SJSA1 (cell line): ENCODE measurements at places on chromosomes 1 and 21. TPM values are rescaled to one million over a fixed set of nuclear protein-coding genes. Genes with fewer than 3 reads are reported as not detected.
A peak's percentile ranks its signal among the peaks of the same experiment; 100 is the strongest.

DNA sequence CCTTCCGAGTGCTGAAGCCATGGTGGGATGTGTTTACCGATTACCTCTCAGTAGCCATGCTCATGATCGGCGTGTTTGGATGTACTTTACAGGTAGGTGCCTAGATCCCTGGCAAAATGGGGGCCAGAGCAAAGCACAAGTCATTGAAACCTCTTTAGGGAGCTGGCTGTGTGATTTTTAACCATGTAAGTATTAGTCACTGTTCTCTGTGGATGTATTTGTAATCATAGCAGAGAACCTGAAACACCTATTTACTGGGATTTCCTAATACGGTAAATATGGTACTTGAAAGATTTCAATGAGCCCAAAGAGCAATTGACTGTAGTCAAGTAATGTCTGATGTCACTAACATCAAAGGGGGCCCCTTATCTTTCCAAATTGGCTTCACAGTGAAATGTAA, 53.6 kb downstream of the LRRC8C start:
- peaks cover 3% of the 10 kb centered on the region; the same call in 1 of the 2 replicates for H3K4me1 ChIP-seq
- no peak for DNase-seq
- H3K4me3 ChIP-seq = no peak overlapping the region
- no peak overlapping the region for H3K27ac ChIP-seq

DNA sequence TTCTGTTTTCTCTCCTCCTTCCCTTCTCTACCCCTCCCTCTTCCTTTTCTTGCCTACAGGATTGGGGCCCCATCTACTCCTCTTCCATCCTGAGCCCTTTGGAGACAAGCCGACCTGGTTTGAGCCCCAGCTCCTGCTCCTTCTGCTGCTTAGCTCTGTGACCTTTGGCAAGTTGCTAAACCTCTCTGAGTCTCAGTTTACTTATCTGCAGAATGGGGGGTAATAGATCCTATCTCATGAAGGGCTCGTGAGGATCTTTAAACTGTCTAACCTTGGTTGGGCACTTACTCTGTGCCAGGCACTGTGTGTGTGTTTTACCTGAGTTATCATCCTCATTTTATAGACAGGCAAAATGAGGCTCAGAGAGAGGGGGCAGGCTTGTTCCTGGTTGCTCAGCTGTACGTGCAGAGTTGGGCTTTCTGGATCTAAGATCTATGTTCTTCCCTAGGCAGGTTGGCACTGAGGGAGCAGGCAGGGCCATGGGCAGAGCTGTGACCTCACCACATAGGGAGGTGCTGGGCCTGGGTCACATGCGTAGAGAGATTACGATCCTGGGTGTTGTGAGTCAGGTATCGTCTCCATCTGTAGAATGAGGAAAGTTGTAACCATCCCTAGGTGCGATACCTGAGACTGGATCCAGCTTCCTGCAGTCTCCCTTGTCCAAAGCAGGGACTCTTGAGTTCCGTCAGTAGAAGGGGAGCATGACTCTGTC, 58.5 kb downstream of the FOXO6 start:
- no peak overlapping the region for H3K4me3 ChIP-seq
- no peaks in the 10 kb centered on the region for H3K36me3 ChIP-seq
- peaks cover 15% of the 10 kb centered on the region for H3K4me1 ChIP-seq
- no peak for DNase-seq
- no peaks in the 10 kb centered on the region for H3K27me3 ChIP-seq
- H3K27ac ChIP-seq = peak overlapping the region; percentile 72; the same call in 1 of the 2 replicates

GRCh38 chr21:42614811-42615351, 38.5 kb upstream of the PDE9A start:
- peaks cover 15% of the 10 kb centered on the region; the same call in 1 of the 2 replicates for H3K27me3 ChIP-seq
- no peaks in the 10 kb centered on the region for H3K36me3 ChIP-seq
- H3K4me3 ChIP-seq = no peak overlapping the region
- no peak for DNase-seq

Gene GNL2
- 69.5 and 71.1 TPM in 2 replicates for total RNA-seq

Gene SRP9
- 735 and 762 TPM in 2 replicates for total RNA-seq

GRCh38 chr21:31866077-31866511, 6.7 kb upstream of the HUNK start:
- H3K27ac ChIP-seq = no peak overlapping the region
- H3K4me1 ChIP-seq = no peaks in the 10 kb centered on the region
- DNase-seq = peak; percentile 79
- no peaks in the 10 kb centered on the region for H3K27me3 ChIP-seq

- H3K4me1 ChIP-seq = no peaks in the 10 kb centered on the region
- no peak overlapping the region for H3K27ac ChIP-seq
- no peak for DNase-seq
- 0 out of 2 replicates have a peak, but pooled peaks cover 3% of the 10 kb centered on the region for H3K27me3 ChIP-seq
- H3K4me3 ChIP-seq = no peak overlapping the region
These were observed 542.1 kb downstream of the COL11A1 start for GRCh38 chr1:102566182-102566581.

GRCh38 chr1:1073743-1074587, at the start of gene RNF223:
RNF223 (minus strand) TSS chr1:1074306; CDS start chr1:1072566, 1,740 bp downstream.
- H3K27me3 ChIP-seq = peaks cover 48% of the 10 kb centered on the region
- no peaks in the 10 kb centered on the region for H3K36me3 ChIP-seq
- H3K4me1 ChIP-seq = peaks cover 6% of the 10 kb centered on the region
- H3K27ac ChIP-seq = no peak within 1 kb of the TSS
- H3K4me3 ChIP-seq = no peak within 1 kb of the TSS

Gene ZNF593OS
- total RNA-seq = 0.24 TPM in 1 of 2 replicates, not detected in the other

GRCh38 chr1:201456499-201457309, 12.3 kb downstream of the PHLDA3 start:
- no peaks in the 10 kb centered on the region for H3K36me3 ChIP-seq
- H3K27ac ChIP-seq = peak overlapping the region; percentile 78
- no peaks in the 10 kb centered on the region for H3K27me3 ChIP-seq
- no peak overlapping the region for H3K4me3 ChIP-seq
- H3K4me1 ChIP-seq = peaks cover 52% of the 10 kb centered on the region

DNA sequence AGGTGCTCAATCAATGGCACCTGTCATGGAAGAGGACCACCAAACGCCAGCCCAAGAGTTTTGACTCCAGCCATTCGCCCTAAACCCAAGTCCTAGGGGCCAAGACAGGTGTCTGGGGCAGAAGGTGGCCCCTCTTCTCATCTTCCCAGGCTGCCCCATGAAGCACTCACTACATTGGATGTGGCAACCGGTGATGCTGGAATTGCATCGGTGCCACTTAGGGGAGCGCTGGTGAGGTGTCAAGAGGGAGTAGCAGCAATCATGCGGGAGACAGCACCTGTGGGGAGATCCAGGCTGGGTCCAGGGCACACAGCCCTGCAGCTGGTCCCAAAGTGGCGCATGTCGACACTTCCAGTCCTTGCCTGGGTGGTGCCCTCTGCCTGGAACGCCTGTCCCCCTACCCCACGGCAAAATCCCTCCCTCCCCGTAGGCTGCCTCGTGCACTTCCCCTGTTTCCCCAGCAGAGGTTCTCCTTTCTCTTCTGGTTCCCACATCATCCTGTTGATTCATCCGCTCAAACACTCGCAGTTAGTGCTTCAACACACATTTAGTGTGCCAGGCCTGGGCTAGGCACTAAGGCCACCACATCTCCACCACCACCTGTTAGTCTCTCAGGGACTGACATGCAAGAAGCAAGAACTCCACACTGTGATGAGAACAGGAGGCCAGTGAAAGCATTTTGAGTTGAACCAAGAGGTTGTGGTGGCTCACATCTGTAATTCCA, 18.5 kb downstream of the PLA2G2D start:
- no peak overlapping the region for H3K27ac ChIP-seq
- H3K27me3 ChIP-seq = no peaks in the 10 kb centered on the region
- no peak for DNase-seq
- no peak overlapping the region for H3K4me3 ChIP-seq
- H3K4me1 ChIP-seq = no peaks in the 10 kb centered on the region

Gene MAN1C1
- total RNA-seq = not detected in 2 replicates

GRCh38 chr1:95583661-95584210, 349.7 kb downstream of the RWDD3 start:
- H3K4me1 ChIP-seq = peaks cover 2% of the 10 kb centered on the region
- no peaks in the 10 kb centered on the region for H3K27me3 ChIP-seq
- DNase-seq = no peak
- H3K27ac ChIP-seq = no peak overlapping the region
- H3K4me3 ChIP-seq = no peak overlapping the region

GRCh38 chr1:169906938-169907337, 13.2 kb upstream of the SCYL3 start:
- no peak for DNase-seq
- H3K27ac ChIP-seq = no peak overlapping the region
- no peak overlapping the region for H3K4me3 ChIP-seq
- no peaks in the 10 kb centered on the region for H3K36me3 ChIP-seq
- H3K4me1 ChIP-seq = no peaks in the 10 kb centered on the region

GRCh38 chr1:51605961-51606723, 10.8 kb upstream of the OSBPL9 start:
- H3K36me3 ChIP-seq = no peaks in the 10 kb centered on the region
- H3K27me3 ChIP-seq = no peaks in the 10 kb centered on the region
- H3K4me3 ChIP-seq = no peak overlapping the region
- H3K27ac ChIP-seq = no peak overlapping the region

Gene NCMAP
- 0.05 TPM in 1 of 2 replicates, not detected in the other for total RNA-seq

GRCh38 chr1:86365896-86366295, 30.2 kb downstream of the ODF2L start:
- DNase-seq = no peak
- no peaks in the 10 kb centered on the region for H3K36me3 ChIP-seq
- H3K27ac ChIP-seq = no peak overlapping the region
- H3K27me3 ChIP-seq = no peaks in the 10 kb centered on the region

DNA sequence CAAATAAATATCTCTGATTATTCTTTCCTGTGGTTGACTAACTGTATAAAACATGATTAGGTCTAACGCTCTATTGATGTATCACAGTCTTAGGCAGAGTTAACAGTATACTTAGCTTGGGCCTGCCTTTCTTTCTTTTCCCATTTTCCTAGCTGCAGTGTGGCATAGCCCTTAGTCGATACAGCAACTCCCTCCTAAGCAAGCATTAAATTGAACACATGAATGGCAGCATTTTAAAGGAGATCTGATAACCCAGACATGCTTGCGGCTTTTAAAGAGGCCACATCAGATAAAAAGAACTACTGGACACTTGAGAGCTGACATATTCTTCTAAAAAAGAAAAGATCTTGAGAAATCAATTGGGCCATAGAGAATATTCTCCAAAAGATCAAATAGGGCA, 312.0 kb upstream of the TMPRSS15 start:
- H3K4me1 ChIP-seq = no peaks in the 10 kb centered on the region
- H3K36me3 ChIP-seq = no peaks in the 10 kb centered on the region
- no peak overlapping the region for H3K27ac ChIP-seq
- DNase-seq = no peak
- no peaks in the 10 kb centered on the region for H3K27me3 ChIP-seq

- DNase-seq = no peak
- no peaks in the 10 kb centered on the region; the same call in 1 of the 2 replicates for H3K4me1 ChIP-seq
- no peak overlapping the region for H3K27ac ChIP-seq
- H3K36me3 ChIP-seq = no peaks in the 10 kb centered on the region
- H3K4me3 ChIP-seq = no peak overlapping the region
These were observed 590.3 kb downstream of the PTPRU start for GRCh38 chr1:29826646-29827045.

GRCh38 chr1:2446394-2446793, 29.7 kb upstream of the PLCH2 start:
- H3K36me3 ChIP-seq = no peaks in the 10 kb centered on the region
- H3K4me3 ChIP-seq = no peak overlapping the region
- no peak overlapping the region for H3K27ac ChIP-seq
- peaks cover 36% of the 10 kb centered on the region for H3K27me3 ChIP-seq
- peaks cover 7% of the 10 kb centered on the region for H3K4me1 ChIP-seq

DNA sequence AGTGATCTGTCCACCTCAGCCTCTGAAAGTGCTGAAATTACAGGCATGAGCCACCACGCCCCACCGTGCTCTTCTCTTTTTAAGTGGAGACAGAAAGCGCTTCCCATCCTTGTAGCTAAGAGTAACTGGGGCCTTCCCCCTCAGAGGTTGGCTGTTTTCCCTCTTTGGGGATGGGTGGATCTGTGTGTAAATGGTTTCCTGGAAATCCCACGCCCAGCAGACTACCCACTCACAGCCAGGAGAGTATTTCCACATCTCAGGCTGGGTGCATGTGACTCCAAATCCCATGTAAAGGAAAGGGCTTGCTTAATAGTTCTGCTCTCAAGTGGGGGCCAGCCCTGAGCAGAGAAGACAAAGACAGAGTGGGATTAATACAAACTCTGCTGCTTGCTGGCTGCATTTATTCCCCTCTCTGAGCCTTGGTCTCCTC, 19.6 kb upstream of the TCEA3 start:
- H3K27ac ChIP-seq = no peak overlapping the region
- H3K36me3 ChIP-seq = no peaks in the 10 kb centered on the region
- no peak overlapping the region for H3K4me3 ChIP-seq
- no peaks in the 10 kb centered on the region for H3K27me3 ChIP-seq
- H3K4me1 ChIP-seq = no peaks in the 10 kb centered on the region

- no peak overlapping the region for H3K27ac ChIP-seq
- H3K27me3 ChIP-seq = no peaks in the 10 kb centered on the region
- H3K4me3 ChIP-seq = no peak overlapping the region
- peak; percentile 54 for DNase-seq
These were observed 235.0 kb upstream of the FGGY start for GRCh38 chr1:59061876-59062275.

GRCh38 chr1:241962153-241962552, 4.6 kb downstream of the BECN2 start:
- no peak overlapping the region for H3K27ac ChIP-seq
- H3K4me3 ChIP-seq = no peak overlapping the region
- DNase-seq = no peak
- H3K36me3 ChIP-seq = no peaks in the 10 kb centered on the region
- no peaks in the 10 kb centered on the region for H3K27me3 ChIP-seq

- H3K27me3 ChIP-seq = no peaks in the 10 kb centered on the region
- peak; percentile 72 for DNase-seq
- H3K36me3 ChIP-seq = no peaks in the 10 kb centered on the region
- H3K4me3 ChIP-seq = no peak overlapping the region
- peaks cover 4% of the 10 kb centered on the region; the same call in 1 of the 2 replicates for H3K4me1 ChIP-seq
These were observed 84.9 kb downstream of the CNIH3 start for GRCh38 chr1:224700918-224701531.

Gene KCNE2
- total RNA-seq = not detected in 2 replicates

DNA sequence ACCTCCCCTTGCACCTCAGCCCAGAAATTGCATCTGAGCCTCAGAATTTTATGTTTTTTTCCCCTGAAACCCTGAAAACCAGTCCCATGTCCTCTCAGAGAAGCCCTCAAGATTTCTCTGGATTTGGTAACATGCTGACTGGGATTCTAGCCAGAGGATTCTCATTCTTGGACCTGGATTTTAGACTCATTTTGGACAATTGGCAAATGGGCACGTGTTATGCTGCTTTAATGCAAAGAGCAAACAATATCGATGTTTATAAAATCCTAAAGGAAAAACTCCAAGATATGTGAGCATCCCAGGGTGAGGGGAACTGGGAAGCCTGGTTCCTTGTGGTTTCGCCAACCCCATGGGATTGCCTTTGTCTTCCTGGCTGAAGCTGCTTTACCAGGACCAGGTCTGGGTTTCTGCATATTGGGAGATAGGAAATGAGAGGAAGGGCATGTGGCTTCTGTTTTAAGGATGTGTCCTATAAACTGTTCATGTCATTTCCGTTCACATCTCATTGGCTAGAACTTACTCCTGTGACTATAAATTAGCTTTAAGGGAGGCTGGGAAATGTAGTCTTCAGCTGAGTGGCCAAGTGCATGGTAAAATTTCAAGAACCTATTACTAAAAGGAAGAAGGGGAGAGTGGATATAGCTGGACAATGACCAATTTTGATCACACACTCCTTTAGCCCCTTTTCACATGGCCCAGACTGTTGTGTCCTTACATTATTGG, 27.2 kb upstream of the BCL10 start:
- no peaks in the 10 kb centered on the region for H3K27me3 ChIP-seq
- DNase-seq = no peak
- H3K27ac ChIP-seq = no peak overlapping the region
- H3K4me1 ChIP-seq = peaks cover 15% of the 10 kb centered on the region
- no peaks in the 10 kb centered on the region for H3K36me3 ChIP-seq
- no peak overlapping the region for H3K4me3 ChIP-seq
